ENCODE measurements at places on chromosomes 2 and 18.
A peak's percentile ranks its signal among the peaks of the same experiment; 100 is the strongest.

GRCh38 chr18:5417342-5417741, 121.8 kb upstream of the ZBTB14 start:
- DNase-seq: peak; percentile 37

DNA sequence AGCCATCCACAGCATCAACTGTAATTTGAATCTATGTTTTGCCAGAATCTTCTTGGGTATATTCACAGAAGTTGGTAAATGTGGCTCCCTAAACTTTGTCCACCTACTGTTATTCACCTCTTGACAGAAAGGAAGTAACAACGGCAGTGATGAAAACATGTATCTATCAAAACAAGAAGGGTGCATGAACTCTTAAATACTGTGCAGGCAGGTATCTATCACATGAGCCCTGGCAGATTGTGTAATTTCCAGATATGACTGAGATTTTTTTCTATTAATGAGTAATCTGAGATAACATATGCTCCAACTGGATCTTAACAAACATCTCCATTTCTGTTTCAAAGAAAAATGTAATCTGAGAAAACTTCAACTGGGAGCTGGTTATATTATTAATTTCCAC, 36.6 kb downstream of the SFT2D3 start:
- DNase-seq: no peak

- DNase-seq: no peak
Observed at GRCh38 chr18:60541661-60542060, 169.1 kb upstream of the MC4R start.

GRCh38 chr2:29278966-29279365, 163.8 kb downstream of the CLIP4 start:
- no peak for DNase-seq

GRCh38 chr2:15050483-15050882, 418.0 kb downstream of the LRATD1 start:
- no peak for DNase-seq

- DNase-seq: no peak
Observed at GRCh38 chr18:62372156-62372555, 47.0 kb downstream of the TNFRSF11A start.

DNA sequence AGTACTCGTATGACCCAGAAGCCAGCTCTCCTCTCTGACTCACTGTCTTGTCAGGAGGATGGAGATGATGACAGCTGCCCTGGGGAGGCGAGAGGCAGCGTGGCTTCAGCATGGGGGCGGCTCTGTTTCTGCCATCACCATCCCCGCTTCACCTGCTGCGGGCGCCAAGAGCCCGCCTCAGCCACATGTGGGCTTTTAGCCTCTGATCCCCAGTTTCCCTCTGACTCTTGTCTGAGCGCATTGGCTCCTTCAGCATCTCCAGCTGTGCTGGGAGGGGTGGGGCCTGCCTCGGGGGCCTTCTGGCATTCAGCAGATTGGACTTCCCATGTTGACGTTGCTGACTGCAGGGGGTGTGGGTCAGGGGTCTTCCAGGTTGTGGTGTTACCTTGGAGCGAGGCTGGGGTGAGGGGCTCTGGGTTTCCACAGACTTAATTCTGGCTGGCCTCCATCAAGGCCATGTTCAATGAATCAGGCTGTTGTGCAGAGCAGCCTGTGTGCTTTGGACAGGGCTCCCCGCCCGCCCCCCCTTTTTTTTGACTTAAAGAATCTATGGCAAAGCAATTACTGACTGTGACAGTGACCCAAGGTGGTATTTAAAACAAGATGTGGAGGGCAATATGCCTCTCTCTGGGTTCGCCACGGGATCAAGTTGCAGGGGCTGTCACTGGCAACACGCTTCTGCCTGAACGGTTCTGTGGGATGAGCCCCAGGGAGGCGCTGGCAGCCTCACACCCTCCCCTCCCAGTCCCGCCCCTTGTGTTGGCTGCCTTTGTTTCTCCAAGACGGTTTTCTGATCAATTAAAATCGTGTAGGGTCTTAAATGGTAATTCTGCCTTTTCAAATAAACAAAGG, 228.3 kb downstream of the LDLRAD4 start:
- no peak for DNase-seq

DNA sequence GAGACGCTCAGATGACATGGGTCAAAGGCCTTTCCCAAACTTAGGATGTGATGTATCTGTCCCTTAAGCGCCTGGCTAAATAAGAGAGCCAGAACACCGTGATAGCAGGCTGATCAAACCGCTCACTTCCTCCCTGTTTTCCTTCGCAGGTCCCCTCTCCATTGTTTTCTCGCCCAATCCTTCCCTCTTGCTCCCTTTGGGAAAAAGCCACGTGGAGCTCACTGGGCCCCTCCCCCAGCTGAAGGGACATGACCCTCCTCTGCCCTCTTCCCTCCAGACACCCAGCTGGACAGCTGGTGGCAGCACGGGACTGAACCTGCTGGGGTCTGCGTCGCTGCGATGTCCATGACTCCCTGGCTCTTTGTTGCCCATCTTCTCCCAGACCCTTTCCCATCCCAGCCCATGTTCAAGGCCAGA, 201.7 kb downstream of the TNS1 start:
- DNase-seq: no peak

DNA sequence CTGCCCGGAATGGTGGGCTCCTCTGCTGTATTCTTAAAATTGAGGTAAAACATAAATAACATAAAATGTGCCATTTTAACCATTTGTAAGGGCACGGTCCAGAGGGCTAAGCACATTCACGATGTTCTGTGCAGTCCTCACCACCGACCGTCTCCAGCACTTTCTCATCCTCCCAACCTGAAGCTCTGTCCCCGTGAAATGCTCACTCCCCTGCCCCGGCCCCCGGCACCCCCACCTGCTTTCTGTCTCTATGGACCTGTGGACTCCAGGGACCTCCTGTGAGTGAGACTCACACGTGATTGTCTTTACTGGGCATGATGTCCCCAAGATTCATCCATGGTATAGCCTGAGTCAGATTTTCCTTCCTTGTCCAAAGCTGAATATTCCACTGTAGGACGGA, 38.7 kb upstream of the CTDP1 start:
- DNase-seq: no peak

- DNase-seq: no peak
Observed at GRCh38 chr2:85717308-85718008, 23.3 kb downstream of the GNLY start.

- no peak for DNase-seq
Observed at GRCh38 chr2:176619504-176619903, 350.3 kb downstream of the MTX2 start.

DNA sequence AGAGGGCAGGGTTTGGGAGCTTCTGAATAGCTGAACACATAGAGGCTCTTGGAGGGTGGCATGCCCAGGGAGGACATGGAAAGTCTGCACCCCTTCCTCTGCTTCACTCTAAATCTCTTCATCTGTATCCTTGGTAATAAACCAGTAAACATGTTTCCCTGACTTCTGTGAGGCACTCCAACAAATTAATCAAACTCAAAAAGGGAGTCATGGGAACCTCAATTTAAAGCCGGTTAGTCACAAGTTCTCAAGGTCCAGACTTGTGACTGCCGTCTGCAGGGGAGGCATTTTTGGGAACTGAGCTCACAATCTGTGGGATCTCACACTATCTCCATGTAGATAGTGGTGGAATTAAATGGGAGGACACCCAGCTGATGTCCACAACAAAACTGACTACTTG, 33.1 kb upstream of the STON1 start:
- no peak for DNase-seq

DNA sequence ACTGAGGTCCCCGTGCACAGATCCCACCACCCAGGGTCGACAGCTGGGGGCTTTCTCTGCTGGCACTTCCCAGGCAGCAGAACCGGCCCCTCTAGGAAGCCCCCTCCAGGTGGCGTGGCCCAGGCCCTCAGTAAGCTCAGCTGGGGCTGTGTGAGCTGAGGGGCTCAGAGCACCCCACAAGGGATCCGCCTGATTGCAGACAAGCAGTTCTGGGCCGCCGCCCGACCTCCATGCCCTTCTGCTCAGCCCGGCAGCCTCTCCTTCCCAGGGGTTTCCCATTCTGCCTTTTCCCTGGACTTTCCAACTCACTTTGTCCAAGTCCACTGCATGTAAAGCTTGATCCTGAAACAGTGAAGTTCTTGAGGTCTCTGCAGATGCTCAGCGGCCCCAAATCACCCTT, 76.4 kb downstream of the NFATC1 start:
- DNase-seq: no peak

DNA sequence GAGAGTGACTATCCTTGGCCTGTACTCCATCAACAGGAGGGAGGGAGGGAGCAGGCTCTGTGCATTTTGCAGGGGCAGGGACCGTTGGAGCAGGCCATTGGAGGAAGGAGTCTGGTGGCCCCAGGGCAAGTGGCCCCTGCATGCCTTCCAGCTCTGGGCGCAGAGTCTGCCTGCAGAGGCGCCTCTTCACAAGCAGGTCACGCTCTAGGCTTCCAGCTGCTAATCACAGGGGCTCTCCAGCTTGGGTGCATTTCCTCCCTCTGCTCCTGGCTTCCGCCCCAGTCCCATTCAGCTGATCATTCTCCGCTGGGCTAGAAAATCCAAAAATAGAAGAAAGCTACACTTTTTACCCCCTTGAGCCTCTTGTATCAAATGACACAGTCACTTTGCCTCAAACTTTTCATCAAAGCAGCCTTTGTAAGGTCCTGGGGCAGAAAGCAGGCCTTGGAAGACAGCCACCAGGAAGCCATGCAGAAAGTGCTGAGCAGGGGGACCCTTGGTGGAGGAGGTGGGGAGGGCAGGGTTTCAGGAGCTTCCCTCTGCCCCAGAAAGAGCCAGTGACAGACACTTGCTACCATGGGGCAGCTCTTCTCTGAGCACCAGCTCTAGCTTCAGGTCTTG, 11.3 kb downstream of the TMEM247 start:
- no peak for DNase-seq

DNA sequence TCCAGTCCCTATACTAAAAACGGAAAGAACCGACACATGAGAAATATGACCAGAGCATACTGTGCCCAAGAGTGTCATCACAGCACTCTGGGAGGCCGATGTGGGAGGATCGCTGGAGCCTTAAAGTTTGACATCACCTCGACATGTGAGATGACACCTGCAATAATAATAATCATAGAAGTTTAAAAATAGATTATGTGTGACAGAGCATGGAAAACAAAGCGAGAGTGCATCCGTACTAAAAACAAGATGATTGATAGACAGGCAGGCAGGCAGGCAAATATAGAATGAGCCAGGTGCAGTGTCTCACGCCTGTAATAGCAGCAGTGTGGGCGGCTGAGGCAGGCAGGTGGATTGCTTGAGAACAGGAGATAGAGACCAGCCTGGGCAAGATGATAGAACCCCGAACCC, 114.8 kb upstream of the ANKRD30BL start:
- DNase-seq: no peak

GRCh38 chr2:107091163-107091864, 205.3 kb upstream of the ST6GAL2 start:
- DNase-seq: no peak

DNA sequence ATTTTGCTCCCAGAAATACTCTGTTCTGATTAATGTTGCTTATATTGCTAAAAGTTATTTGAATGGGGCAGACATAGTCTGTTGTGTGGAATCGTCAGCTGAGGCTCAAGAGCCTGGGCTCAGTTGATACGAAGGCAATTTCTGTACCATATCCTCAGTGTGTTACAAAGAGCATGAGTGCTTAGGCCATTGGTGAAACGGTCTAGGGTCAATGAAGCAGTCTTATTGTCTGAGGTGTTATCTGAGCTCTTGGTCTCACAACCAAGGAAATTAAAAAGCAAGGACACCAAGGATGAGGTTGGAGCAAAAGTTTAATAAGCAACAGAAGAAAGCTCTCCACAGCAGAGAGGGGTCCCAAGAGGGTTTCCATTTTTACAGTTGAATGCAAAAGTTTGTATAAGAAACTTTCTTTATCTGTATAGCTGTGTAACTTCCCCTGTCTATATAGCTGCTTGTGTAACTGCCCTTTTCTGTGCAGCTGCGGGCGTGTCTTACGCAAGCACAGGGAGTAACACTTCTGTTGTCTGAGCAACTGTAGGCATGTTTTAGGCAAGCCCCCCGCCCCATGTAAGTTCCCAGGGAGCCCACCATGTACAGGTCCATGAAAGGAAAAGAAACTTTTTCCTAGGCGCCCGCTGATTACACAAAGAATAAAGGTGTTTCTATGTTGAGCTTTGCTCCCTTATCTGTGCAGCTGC, 40.6 kb upstream of the DSC1 start:
- DNase-seq: no peak

DNA sequence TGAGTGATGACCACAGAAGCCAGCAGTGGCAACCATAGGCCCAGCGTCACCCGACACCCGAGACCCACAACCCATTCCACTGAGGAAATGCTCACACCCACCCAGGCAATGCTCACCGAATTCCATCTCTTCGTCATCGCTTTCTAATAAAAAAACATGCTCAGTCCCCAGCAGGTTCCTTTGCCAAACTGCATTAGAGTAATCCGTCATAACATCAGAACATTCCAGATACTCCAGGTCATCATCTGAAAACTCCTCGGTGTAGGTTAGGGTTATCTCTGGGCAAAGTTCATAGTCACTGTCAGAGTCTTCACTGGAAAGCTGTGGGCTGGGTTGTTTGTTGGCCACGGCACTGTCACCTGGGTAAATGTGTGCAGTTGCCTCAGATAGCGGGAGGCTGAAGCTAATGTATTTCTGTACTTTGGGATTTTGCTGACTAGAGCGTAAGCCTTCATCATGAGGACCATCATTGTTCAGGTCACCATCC, 49.3 kb downstream of the ALPK2 start:
- peak; percentile 66 for DNase-seq

- no peak for DNase-seq
Observed at GRCh38 chr2:135822855-135823254, 14.1 kb downstream of the LCT start.

GRCh38 chr2:25322312-25322711, 19.4 kb downstream of the DNMT3A start:
- no peak for DNase-seq

DNA sequence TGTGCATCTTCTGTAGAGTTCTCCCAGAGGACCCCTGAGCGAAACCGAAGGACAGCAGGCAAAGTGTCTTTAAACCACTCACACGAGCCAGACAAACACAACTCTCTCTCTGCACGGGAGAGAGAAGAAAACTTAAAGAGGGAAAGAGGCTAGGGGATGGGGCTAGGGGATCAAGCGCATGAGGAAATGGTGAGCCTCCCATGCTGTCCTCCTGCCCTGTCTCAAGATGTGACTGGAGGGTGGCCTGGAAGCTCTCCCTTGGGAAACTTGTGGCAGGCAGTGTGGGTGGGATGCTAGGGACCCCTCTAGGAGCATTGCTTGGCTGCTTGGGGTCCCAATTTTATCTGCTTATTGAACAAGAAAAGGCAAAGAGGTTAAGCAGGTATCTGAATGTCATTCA, 44.5 kb downstream of the CYP26B1 start:
- DNase-seq: no peak

GRCh38 chr18:21490748-21491147, 109.8 kb downstream of the ESCO1 start:
- DNase-seq: no peak

DNA sequence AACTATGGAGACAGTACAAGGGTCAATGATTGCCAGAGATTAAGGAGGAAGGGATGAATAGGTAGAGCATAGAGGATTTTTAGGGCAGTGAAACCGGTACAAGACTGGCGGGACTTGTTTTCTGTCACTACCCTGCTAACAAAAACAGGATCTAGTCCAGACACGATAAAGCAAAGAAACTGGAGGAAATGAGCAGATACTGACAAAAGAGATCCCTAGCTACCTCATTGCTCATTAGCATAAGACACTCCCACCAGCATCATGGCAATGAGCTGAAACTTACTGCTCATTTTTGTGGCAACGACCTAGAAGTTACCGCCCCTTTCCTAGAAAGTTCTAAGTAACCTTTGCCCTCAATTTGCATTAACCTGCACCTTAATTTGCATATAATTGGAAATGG, 131.2 kb downstream of the ETAA1 start:
- DNase-seq: no peak

Data from H4 (cell line).